ENCODE measurements at places on chromosomes 6 and 20.

DNA sequence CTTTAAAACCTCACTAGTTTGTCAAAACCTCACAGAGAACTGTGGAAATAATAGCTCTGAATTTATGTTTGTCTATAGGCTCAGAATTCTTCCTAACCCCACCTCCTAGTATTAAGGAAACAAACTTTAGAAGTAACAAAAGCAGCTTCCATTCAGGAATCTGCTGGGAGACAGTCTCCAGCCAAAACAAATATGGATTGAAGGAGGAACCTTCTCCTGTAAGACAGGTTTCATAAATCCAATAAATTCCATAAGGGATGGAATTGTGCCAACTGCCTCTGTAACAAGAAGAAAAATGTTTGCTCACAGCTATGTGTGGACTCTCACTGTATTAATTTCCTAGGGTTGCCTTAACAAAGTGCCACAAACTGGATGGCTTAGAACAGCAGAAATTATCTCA is 7.5 kb downstream of the SYCP2 start:
- DNase-seq, result no peak

DNA sequence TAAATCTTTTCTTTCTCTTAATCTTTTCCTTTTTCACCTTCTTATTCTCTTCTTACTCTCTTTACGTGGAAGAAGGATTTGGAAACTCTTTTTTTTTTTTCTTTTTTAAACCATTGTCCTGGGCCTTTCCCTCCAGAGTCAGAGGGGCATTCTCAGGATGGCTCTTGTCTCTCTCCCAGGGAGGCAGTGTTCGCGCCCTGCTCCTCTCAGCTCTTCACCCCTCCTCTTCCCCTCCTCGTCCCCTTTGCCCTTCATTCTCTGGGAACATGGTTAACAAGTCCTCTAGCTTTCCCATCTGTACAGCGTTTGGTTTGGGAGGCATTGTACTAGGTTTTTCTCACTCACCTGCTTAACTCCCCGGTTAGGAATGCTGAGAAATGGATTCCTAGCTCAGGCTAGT is 52.0 kb upstream of the TFB1M start:
- DNase-seq, result peak; percentile 4

DNA sequence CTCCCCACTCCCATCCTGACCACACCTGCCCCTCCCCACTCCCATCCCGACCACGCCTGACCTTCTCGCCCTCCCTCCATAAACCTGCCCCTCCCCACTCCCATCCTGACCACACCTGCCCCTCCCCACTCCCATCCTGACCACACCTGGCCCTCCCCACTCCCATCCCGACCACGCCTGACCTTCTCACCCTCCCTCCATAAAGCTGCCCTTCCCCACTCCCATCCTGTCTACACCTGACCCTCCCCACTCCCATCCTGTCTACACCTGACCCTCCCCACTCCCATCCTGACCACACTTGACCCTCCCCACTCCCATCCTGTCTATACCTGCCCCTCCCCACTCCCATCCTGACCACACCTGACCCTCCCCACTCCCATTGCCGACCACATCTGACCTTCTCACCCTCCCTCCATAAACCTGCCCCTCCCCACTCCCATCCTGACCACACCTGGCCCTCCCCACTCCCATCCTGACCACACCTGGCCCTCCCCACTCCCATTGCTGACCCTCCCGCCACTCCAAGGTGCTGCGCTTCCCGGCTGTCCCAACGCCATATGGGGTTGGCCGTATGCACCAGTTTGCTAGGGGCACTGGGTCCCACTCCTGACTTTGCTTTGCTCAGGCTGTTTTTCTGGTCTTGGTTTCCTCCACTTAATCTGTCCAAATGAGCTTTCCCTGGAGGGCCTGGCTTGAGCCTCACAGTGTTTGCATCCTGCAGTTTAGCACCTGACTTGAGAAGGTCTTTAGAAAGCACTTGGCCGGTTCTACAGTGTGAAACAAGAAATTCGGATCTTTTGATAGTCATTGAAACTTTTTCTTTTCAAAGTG is 2.9 kb downstream of the KIF25 start:
- DNase-seq, result no peak

DNA sequence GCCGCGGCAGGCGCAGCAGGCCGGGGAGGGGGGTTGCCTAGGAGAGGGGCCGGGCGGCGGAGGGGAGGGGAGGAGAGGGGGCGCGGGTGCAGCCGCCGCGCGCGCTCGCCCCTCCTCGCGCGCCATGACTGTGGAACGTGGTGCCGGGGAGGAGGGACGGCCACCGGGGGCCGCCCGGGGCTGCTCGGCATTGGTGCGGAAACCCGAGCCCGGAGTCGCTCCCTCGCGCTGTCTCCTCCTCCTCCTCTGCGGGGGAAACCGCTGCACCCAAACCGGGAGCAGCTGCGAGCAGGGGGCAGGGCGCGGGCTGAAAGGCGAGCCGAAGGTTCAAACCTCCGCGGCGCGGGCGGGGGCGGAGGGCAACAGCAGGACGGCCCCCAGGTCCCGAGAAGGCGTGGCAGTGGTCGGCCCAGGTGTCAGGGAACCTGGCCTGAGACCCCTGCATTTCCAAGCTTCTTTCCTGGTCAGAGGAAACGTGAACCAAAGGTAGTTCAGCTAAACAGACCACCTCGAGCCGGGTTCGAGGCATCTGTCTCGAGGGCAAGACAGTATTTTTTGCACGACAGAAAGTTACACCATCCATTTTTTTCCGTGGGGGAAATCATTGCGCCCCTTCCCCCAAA is 1.4 kb upstream of the TRERF1 start:
- DNase-seq, result peak; percentile 92

GRCh38 chr6:87914637-87915395 is 132.8 kb upstream of the SPACA1 start:
- DNase-seq, result no peak
